Endothelial cell of coronary artery (primary cell): ENCODE measurements at places on chromosomes 6 and 20. TPM values are rescaled to one million over a fixed set of nuclear protein-coding genes. Genes with fewer than 3 reads are reported as not detected.

The SLC24A3 gene
- total RNA-seq: 0.19 TPM in 1 of 2 replicates, not detected in the other

The ASF1A gene
- 16.9 and 20.8 TPM in 2 replicates for total RNA-seq

The TOX2 gene
- 2.4 and 2.8 TPM in 2 replicates for total RNA-seq

The SLC22A7 gene
- total RNA-seq: not detected in 2 replicates

The TJAP1 gene
- 8.5 and 10.7 TPM in 2 replicates for total RNA-seq
